Frontal cortex (tissue), 4 donors: ENCODE measurements at places on chromosomes 1 and 21.

GRCh38 chr1:170853302-170853701 is 82.0 kb upstream of the MROH9 start:
- no peak for DNase-seq

GRCh38 chr1:21492356-21492625 is 16.9 kb upstream of the ALPL start:
- no peak for DNase-seq

DNA sequence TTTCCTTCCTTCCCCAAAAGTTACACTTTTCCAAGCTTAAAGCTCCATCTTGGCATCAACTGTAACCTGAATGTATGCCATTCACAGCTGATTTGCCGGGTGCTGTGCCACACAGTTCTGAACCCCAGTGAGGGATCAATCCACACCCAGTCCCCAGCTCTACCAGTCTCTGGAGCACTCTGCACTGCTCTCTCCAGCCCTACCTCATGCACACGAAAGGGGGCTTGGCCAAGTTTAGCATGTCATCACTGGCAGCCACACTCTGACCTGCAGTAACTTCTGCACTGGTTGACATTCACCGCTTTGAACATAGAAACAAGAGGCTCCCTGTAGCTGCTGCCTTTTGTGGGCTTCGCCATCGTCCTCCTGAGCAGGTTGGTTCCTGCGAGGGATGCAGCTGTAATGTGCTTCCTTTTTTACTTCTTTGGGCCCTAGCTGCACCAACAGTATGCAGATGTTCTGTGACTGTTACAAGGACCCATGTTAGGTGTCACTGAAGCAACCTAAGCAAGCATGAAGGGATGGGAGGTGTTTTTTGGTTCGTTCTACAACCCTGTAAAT is 135.4 kb upstream of the SLC44A3 start:
- no peak for DNase-seq

DNA sequence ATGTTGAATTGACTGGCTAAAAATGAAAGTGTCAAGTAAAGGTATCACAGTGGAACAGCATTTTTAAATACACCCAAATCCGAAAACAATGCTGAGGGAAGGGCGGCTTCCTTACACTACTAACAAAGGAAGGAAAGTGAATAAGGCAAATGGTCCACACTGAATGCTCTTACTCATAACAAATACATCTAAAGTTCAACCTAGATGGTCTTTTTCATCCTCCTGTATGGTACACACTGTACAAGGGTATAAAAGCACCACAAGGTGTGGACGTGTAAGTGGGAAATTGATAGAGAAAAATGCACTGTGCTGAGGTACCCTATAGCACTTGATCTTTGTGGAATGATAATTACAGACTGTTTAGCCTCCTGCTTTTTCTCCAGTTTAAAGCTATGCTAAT is 7.1 kb upstream of the PALMD start:
- no peak for DNase-seq

- no peak for DNase-seq
These were observed 14.4 kb downstream of the SH3GLB1 start for GRCh38 chr1:86718786-86719185.

- DNase-seq, result no peak
These were observed 59.2 kb downstream of the SLC25A24 start for GRCh38 chr1:108140936-108141335.

DNA sequence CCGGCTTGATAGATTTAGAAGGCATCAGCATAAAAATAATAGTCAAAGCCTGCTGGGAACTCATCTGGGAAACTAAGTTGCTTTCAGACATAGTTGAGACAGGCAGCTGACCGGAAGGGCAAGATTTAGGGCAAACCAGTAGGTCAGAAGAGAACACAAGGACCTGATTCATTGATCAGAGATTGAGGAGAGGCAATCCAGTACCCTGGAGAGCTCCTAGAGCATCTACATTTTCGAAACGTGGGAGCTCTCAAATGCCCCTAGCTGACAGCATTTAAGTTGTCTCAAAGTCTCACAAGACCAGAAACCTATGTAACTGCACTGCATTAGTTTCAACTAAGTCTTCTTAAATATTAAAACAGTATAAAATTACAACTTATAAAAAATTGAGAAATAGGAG is 22.9 kb upstream of the MTF2 start:
- no peak for DNase-seq

- no peak for DNase-seq
These were observed 34.8 kb upstream of the HOOK1 start for GRCh38 chr1:59779949-59780348.
